Vagina (tissue), 2 donors: ENCODE measurements at places on chromosomes 12 and 14. TPM values are rescaled to one million over a fixed set of nuclear protein-coding genes. Genes with fewer than 3 reads are reported as not detected.

- DNase-seq = no peak
These were observed 8.2 kb upstream of the CCDC60 start for GRCh38 chr12:119326341-119326740.

Gene KRT80
- 7.9 TPM for total RNA-seq

Gene KRT7
- 7.6 TPM for total RNA-seq

- DNase-seq = no peak
These were observed 28.7 kb upstream of the CCND2 start for GRCh38 chr12:4244868-4245267.
